Natural killer cell treated with Interleukin-12 subunit alpha and Interleukin-12 subunit beta and Interleukin-15 and Interleukin-18, amount 100 ng/mL, for 72 hours (primary cell): ENCODE measurements at places on chromosomes 16 and 17. TPM values are rescaled to one million over a fixed set of nuclear protein-coding genes. Genes with fewer than 3 reads are reported as not detected.

Gene MRPL27
- total RNA-seq: 77.7 TPM

Gene AURKB
- 199 TPM for total RNA-seq

Gene OSGIN1
- not detected for total RNA-seq

Gene PRSS33
- total RNA-seq: not detected

Gene METTL16
- total RNA-seq: 53.8 TPM

Gene GJC1
- total RNA-seq: 2.5 TPM

Gene SRCIN1
- 0.28 TPM for total RNA-seq

DNA sequence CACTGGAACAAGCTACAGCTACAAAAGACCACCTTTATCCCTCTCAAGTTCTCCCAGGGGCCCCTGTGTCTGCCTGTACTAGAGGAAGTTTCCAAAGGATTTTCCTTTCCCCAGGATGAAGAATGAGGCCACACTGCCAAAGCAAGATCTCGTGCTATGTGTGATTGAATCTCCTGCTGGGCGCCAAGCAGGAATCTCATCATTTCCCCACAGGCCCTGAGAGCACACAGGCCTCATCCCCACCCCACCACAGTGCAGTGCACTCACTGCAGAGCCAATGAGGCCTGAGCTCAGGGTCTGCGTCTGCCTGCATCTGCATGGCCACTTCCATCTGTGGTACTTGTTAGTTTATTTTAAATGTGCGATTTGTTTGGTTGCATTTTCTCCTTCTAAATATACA, 387.4 kb upstream of the ASIC2 start:
- no peak for DNase-seq
- H3K27ac ChIP-seq: no peak overlapping the region
- H3K4me1 ChIP-seq: no peaks in the 10 kb centered on the region

- no peak for DNase-seq
- no peaks in the 10 kb centered on the region for H3K27me3 ChIP-seq
- H3K36me3 ChIP-seq: no peaks in the 10 kb centered on the region
- H3K4me1 ChIP-seq: no peaks in the 10 kb centered on the region
- H3K27ac ChIP-seq: no peak overlapping the region
Measured at GRCh38 chr16:66856801-66857200, 12.6 kb downstream of the CA7 start.

- H3K4me1 ChIP-seq: peaks cover 11% of the 10 kb centered on the region
- DNase-seq: no peak
- H3K4me3 ChIP-seq: no peak overlapping the region
- peaks cover 44% of the 10 kb centered on the region for H3K27me3 ChIP-seq
Measured at GRCh38 chr17:58753026-58753425, 2.6 kb upstream of the PPM1E start.

GRCh38 chr17:48068491-48068961, 20.4 kb downstream of the NFE2L1 start:
- no peak overlapping the region for H3K27ac ChIP-seq
- H3K36me3 ChIP-seq: peaks cover 22% of the 10 kb centered on the region
- no peaks in the 10 kb centered on the region for H3K27me3 ChIP-seq

GRCh38 chr17:413016-413350, 60.4 kb upstream of the RPH3AL start:
- H3K4me1 ChIP-seq: peaks cover 81% of the 10 kb centered on the region
- DNase-seq: no peak
- peaks cover 18% of the 10 kb centered on the region for H3K36me3 ChIP-seq
- H3K4me3 ChIP-seq: peak overlapping the region; percentile 98
- peak overlapping the region; percentile 97 for H3K27ac ChIP-seq

GRCh38 chr17:38742411-38743308, 5.5 kb downstream of the PCGF2 start:
- H3K27me3 ChIP-seq: peaks cover 21% of the 10 kb centered on the region
- H3K27ac ChIP-seq: no peak overlapping the region
- no peak for DNase-seq

DNA sequence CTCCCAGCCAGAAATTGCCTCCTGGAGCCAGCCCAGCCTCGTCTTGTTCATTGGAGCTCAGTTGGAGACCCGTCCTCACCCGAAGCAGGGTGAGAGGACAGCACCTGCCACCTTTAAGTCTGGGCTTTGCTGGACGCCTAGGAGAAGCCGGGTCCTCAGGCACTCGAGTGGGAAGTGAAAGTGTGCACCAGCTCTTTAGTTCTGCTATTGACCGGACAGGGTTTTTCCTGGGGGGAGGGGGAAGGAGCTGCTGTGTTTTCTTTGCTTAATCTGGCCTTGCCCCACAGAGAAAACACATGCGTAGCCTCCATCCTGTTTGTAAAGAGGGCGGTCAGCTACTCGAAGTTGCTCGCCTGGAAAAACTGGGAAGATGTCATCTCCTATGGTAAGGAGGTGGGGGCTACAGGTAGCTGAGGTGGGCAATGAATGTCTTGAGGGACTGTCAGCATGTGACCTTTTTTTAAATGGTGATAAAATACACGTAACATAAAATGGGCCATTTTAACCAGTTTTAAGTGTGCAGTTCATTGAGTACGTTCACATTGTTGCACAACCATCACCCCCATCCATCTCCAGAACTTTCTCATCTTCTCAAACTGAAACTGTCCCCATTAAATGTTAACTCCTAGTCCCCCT, 34.4 kb downstream of the CMIP start:
- H3K4me3 ChIP-seq: peak overlapping the region; percentile 80
- peak overlapping the region; percentile 81 for H3K27ac ChIP-seq
- no peaks in the 10 kb centered on the region for H3K36me3 ChIP-seq
- no peaks in the 10 kb centered on the region for H3K27me3 ChIP-seq

DNA sequence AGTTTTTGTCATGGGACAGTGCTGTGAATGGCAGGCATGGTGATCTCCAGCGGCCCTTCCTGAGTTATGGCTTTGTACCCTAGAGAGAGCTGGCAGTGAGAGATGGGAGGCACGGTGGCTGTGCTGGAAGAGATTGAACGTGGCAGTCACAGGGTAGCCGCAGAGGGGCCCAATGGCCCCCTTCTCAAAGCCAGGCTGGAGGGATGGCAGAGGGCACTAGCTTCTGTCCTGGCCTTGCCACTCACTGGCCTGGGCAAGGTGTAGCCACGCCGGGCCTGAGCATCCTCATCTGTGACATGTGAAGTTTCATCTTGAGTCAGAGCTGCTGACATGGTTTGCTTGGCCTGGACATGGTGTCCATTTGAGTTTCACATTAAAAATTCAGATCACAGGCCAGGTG, 3.9 kb upstream of the ATP2A1 start:
- no peaks in the 10 kb centered on the region for H3K27me3 ChIP-seq
- no peak overlapping the region for H3K4me3 ChIP-seq
- H3K36me3 ChIP-seq: peaks cover 11% of the 10 kb centered on the region

- H3K27ac ChIP-seq: no peak overlapping the region
- no peak overlapping the region for H3K4me3 ChIP-seq
- H3K36me3 ChIP-seq: no peaks in the 10 kb centered on the region
- no peak for DNase-seq
- no peaks in the 10 kb centered on the region for H3K27me3 ChIP-seq
Measured at GRCh38 chr16:50655558-50656055, 25.5 kb downstream of the SNX20 start.

GRCh38 chr16:22322021-22322471, 24.8 kb downstream of the POLR3E start:
- peaks cover 14% of the 10 kb centered on the region for H3K36me3 ChIP-seq
- H3K27me3 ChIP-seq: no peaks in the 10 kb centered on the region
- H3K27ac ChIP-seq: no peak overlapping the region
- DNase-seq: no peak
- no peaks in the 10 kb centered on the region for H3K4me1 ChIP-seq

GRCh38 chr17:42031584-42031983, 11.7 kb downstream of the NKIRAS2 start:
- H3K27ac ChIP-seq: no peak overlapping the region
- H3K4me3 ChIP-seq: no peak overlapping the region
- peaks cover 5% of the 10 kb centered on the region for H3K27me3 ChIP-seq
- H3K4me1 ChIP-seq: no peaks in the 10 kb centered on the region
- H3K36me3 ChIP-seq: no peaks in the 10 kb centered on the region

GRCh38 chr17:61284174-61284573, 115.5 kb upstream of the TBX2 start:
- H3K27me3 ChIP-seq: no peaks in the 10 kb centered on the region
- no peak for DNase-seq
- H3K36me3 ChIP-seq: no peaks in the 10 kb centered on the region
- no peak overlapping the region for H3K27ac ChIP-seq
- H3K4me3 ChIP-seq: no peak overlapping the region

DNA sequence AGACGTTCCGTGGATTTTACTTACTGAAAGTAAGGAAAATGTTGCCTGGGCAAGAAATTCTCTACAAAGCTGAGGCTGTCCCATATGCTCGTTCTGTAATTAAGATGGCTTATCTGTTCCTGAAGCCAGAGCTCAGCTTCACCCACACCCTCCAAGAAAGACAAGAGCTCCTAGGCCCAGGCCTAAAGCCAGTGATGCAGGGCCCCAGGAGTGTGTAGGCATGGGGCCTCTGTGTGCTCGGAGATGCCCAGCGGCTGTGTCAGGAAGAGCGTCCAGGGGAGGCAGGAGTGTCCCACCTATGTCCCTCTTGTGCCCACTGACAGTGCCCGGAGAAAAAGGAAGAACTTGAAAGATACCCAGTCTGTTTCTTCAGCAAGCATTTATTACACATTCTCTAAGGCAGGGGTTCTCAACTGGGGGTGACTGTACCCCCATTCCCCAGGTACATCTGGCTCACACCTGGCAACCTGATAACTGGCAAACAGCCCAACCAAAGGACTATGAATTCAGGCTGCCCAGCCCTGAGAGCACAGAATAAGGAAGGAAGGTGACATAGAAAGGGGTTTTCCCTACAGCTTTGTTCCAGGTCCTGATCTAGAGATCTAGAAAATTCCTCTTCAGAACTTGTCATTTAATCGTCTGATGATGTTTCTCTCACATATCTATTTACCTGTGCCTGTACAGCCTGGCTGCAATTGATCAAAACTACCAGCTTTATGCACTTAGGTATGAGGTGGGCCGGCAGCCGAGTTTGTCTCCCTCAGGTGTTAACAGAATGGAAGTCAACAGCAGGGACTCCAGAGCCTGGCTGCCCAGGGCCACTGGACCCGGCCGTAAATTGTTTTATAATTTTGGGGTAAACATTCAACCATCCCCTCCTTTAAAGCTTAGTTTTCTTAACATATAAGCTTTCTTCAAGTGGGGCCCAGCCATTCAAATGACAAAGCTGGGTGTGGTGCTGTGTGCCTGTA, 12.0 kb downstream of the SNN start:
- peaks cover 23% of the 10 kb centered on the region for H3K4me1 ChIP-seq
- no peak overlapping the region for H3K27ac ChIP-seq
- no peak for DNase-seq
- no peaks in the 10 kb centered on the region for H3K27me3 ChIP-seq

GRCh38 chr17:80866050-80866793, 125.4 kb upstream of the CHMP6 start:
- H3K36me3 ChIP-seq: peaks cover 4% of the 10 kb centered on the region
- H3K27me3 ChIP-seq: no peaks in the 10 kb centered on the region
- H3K27ac ChIP-seq: peak overlapping the region; percentile 78
- H3K4me1 ChIP-seq: peaks cover 46% of the 10 kb centered on the region
- DNase-seq: peak; percentile 72
- H3K4me3 ChIP-seq: peak overlapping the region; percentile 21

DNA sequence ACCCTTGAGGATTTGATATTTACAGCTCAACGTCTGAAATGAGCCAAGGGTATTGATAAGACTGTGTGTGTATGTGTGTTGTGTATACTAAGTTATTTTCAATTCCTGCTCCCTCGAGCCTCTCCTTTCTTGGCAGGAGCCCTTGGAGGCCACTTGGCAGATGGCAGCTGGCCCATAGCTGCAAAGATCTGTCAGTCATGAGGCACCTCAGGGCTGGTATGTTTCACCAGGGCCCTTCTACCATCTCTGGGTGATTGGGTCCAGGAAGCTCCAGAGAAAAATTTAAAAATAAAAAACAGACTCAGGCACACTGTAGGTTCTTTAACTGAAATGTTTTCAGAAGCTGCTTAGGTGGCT, 355.7 kb downstream of the HAPSTR1 start:
- H3K4me1 ChIP-seq: no peaks in the 10 kb centered on the region
- H3K36me3 ChIP-seq: no peaks in the 10 kb centered on the region
- peaks cover 4% of the 10 kb centered on the region for H3K27me3 ChIP-seq
- DNase-seq: no peak

- H3K4me1 ChIP-seq: peaks cover 3% of the 10 kb centered on the region
- no peak for DNase-seq
- no peak overlapping the region for H3K4me3 ChIP-seq
- H3K27me3 ChIP-seq: peaks cover 52% of the 10 kb centered on the region
- no peaks in the 10 kb centered on the region for H3K36me3 ChIP-seq
Measured at GRCh38 chr17:34206569-34206968, 48.5 kb upstream of the CCL2 start.

- peaks cover 39% of the 10 kb centered on the region for H3K27me3 ChIP-seq
- DNase-seq: no peak
- H3K36me3 ChIP-seq: peaks cover 10% of the 10 kb centered on the region
- no peak overlapping the region for H3K27ac ChIP-seq
- H3K4me1 ChIP-seq: peaks cover 5% of the 10 kb centered on the region
- no peak overlapping the region for H3K4me3 ChIP-seq
Measured at GRCh38 chr17:61442136-61442775, 10.0 kb upstream of the TBX4 start.

DNA sequence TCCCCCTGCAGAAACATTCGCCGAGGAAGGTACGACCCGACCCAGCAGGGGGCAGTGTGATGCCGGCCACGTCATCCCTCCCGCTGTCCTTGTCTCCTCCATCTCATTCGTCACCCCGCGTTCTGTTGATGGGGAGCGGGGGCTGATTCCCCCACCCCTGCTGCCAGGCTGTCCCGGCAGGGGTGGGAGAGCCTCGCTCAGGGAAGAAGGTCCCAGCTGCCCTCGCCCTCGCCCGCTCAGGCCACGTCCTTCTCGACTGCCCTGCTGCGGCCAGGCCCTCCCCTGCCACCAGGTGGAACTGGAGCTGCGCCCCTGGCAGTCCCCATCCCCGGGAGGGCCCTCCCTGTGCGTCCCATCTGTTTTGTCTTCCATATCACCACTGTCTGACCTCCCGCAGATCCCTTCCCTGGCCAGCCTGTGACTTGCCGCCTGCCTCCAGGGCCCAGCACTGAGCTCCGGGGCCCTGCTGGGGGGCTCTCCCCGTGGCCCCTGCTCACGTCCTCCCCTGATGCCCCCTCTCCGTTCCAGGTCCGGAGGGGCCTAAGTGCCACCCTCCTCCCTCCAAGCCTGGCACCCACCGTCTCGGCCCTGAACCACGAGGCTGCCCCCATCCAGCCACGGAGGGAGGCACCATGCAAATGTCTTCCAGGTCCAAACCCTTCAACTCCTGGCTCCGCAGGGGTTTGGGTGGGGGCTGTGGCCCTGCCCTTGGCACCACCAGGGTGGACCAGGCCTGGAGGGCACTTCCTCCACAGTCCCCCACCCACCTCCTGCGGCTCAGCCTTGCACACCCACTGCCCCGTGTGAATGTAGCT, 20.6 kb downstream of the ADAM11 start:
- DNase-seq: peak; percentile 80
- peaks cover 3% of the 10 kb centered on the region for H3K27me3 ChIP-seq
- H3K27ac ChIP-seq: no peak overlapping the region
- H3K36me3 ChIP-seq: no peaks in the 10 kb centered on the region

DNA sequence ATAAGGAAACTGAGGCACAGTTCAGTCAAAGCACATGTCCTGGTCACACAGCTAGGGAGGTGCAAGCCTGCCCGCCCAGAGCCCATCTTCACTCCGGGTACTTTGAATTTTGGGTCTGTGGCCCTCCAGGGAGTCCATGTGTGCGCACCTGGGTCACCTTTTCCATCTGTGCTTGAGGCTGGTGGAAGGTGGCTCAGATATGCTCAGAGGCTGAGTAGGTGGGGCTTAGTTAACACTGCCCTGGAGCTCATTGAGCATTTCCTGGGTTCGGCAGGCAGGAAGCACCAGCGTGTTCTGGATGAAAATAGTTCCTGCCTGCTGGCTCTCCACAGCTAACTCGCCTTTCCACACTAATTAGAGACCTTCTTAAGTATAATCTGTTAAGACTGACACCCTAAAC, 19.2 kb downstream of the FAM234A start:
- peaks cover 16% of the 10 kb centered on the region for H3K4me1 ChIP-seq
- H3K4me3 ChIP-seq: no peak overlapping the region
- no peak overlapping the region for H3K27ac ChIP-seq
- H3K36me3 ChIP-seq: peaks cover 4% of the 10 kb centered on the region
- no peaks in the 10 kb centered on the region for H3K27me3 ChIP-seq
